ENCODE measurements at places on chromosomes 6 and 20.

DNA sequence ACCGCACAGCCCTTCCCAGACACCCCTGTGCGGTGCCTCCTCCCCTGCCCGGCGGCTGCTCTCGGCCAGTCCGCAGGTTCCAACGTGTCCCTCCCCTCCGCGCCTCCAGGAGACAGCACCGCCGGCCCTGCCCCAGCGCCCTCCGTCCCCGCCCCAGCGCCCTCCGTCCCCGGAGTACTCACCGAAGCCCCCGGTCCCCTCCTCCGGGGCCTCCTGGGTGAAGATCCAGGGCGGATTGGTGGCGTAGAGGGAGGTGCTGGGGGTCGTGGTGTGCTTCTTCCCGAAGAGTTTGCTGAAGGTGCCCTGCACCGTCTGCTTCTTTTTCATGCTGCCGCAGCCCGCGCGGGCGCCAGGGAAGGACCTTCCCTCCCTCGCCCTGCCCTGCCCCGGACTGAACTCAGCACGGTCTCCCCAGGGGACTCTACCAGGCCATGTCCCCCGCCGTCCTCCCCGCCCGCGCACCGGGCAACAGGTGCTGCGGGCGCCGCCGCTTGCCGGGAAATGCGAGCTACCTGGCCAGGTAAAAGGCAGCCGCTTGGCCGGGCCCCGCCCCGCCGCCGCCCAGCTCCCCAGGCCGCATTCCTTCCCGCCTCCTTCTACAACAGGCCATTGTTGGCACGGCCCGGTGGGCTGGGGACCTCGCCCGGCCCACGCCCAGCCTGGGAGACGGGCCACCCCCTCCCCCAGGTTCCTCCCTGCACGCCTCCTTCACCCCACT is at the start of gene C6orf132:
Gene C6orf132, minus strand, starts transcription at position 503 of the 718 bp plus-strand sequence. Its CDS starts 176 bp downstream, at position 327.
- DNase-seq, result no peak

DNA sequence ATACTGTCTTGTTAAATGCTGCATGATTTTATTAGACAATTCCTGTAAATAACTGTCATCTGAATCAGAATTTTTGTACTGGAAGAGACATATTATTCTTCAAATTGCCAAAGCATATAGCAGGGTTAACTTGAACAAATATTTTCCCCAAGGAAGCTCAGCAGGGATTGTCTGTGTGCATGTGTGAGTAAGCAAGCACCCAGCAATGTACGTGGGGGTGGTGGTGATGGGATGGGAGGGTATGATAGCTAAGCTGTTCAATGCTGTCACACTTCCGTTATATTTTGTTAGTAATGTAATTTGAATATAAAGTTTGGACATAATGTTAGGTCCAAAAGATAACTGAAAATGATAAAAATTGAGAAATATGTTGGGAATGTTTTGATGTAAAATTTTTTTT is 118.1 kb downstream of the MYB start:
- no peak for DNase-seq

DNA sequence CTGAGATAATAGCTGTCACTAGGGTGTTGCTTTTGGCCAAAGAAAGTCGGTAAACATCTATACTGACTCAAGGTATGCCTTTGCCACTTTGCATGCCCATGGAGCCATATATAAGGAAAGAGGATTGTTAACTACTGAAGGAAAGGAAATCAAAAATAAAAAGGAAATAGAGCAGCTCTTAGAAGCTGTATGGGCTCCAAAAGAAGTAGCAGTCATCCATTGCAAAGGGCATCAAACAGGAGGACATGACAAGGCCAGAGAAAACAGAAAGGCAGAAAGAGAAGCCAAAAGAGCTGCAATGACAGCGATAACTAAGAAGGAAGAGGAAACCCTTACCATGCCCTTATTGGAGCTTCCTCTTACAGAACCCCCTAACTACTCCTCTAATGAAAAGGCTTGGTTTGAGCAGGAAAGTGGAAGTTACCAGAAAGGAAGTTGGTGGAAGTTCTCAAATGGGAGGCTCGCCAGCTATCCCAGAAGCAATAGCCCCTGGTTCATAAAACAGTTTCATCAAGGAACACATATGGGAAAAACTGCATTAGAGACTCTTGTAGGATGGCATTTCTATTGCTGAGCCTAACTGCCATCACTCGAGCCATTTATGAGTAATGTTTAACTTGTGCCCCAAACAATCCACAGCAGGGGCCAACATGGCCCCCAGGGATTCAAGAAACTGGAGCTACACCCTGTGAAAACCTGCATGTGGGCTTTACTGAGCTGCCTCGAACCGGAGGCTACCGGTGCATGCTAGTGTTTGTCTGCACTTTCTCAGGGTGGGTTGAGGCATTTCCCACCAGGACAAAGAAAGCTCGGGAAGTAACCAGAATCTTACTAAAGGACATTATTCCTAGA is 7.0 kb downstream of the IL22RA2 start:
- no peak for DNase-seq

DNA sequence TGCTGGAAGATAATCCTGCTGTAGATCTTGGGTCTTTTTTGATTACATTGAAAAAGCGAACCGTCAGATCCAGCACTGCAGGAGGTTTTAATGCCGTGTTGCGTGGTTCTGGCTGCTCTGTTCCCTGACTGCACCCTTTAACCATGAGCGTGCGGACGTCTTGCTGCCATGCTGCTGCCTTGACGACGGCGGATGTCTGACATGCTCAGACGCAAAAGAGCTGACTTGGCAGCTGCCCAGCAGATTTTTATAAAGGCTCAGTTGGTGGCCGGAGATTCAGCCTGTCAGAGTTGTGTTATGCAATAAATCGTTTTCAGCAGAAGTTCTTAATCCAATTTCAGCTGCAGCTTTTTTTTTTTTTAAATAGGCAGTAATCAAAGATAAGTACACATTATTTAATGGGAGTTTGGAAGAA is 119.4 kb downstream of the JARID2 start:
- DNase-seq, result no peak

DNA sequence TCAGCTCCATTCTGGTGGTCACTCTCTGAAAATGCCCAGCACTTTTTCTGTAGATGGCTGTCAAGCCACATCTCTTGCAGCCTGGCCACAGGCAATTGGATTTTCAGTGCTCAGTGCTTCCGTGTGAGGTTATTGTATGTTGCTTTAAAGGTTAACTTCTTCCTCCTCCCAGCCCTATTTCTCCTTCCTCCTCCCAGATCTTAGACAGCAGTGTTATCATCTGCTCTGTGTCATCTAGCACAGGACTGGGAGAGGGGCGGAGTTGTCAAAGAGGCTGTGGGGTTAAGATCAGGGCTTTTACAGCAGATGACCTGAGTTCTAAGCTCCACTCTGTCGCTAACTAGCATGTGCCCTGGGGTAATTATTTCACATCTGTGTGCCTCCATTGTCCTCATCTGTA is 129.0 kb downstream of the PHACTR3 start:
- no peak for DNase-seq

DNA sequence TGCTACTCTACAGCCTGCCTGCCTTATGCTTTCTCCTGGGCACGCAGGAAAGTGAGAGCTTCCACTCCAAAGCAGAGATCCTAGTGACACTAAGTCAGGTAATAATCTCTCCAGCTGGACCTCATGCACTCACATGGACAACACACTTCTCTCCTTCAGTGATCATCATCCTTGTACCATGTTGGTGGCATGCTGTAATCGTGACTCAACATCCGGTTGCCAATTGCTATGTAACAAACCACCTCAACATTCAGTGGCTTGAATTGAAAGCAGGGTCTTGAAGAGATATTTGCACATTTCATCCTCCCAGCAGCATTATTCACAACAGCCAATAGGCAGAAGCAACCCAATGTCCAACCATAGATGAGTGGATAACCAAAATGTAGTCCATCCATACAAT is 40.3 kb upstream of the PPP1R3G start:
- DNase-seq, result no peak

- no peak for DNase-seq
These were observed 300.1 kb downstream of the TFAP2B start for GRCh38 chr6:51118792-51119191.

GRCh38 chr6:119620846-119621555 is 271.4 kb upstream of the MAN1A1 start:
- DNase-seq, result no peak

- DNase-seq, result no peak
These were observed 25.1 kb downstream of the SYNDIG1 start for GRCh38 chr20:24494460-24494920.

DNA sequence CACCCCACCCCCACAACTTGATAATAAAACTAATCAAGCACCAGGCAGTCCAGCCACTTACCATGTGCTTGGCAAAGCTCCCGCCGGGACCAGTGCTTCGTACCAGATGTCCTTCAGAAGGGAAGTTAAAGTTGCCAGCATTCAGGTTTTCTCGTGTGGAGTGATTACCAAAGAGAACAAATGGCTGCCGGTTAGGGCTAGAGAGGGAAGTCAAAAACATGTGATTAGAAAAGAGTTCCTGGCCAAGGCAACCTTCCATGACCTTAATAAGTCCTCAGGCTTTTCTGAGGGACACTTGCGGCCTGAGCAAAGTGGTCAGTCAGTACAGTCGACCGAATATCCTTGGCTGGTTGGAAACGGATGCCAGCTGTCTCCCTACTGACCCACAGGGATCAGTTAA is 67.0 kb downstream of the DNAAF9 start:
- DNase-seq, result no peak

DNA sequence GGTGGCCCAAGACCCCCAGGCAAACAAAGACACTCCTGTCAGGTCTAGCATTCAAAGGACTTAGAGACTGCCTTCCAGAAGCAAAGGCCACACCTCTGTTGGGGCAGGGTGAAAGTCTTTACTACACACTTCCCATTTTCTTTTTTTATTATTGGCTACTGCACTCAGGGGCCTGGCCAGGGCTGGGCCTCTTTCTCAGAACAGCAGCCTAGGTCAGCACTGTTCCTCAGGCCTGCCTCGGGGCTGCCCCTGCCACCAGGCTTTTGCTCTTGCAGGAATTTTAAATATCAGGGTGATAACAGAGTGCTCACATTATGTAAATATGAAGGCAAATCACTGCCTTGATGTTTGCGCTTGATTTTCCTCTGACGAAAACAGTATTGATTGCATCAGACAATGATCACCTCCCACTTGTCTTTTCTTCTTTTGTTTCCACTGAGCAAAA is 18.5 kb downstream of the GSTA4 start:
- no peak for DNase-seq

GRCh38 chr6:2890976-2891767 is 11.9 kb downstream of the SERPINB9 start:
- DNase-seq, result no peak

- DNase-seq, result no peak
These were observed 21.5 kb upstream of the SERINC3 start for GRCh38 chr20:44543358-44543757.

- DNase-seq, result no peak
These were observed 5.1 kb downstream of the KCNS1 start for GRCh38 chr20:45095805-45096238.

DNA sequence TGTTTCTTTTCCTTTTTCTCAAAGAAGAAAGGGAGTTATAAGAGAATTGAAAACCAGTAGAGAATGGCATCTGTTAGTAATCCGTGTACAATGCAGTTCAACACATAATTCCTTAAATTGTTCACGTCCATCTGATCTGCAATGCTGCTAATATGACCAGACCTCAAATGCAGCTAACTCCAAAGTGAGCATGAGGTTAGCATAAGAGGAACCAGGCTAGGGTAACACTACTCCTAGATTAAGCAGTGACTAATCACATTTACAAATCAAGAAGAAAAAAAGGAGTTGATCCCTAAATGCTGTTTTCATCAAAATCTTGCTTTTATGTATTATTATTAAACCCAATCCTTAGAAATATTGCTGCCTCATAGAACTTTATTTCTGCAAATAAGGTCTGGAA is 432.7 kb upstream of the ARID1B start:
- no peak for DNase-seq

GRCh38 chr6:34102696-34103095 is 43.2 kb downstream of the GRM4 start:
- no peak for DNase-seq

- no peak for DNase-seq
These were observed 106.0 kb downstream of the MYO6 start for GRCh38 chr6:75855052-75855451.

- no peak for DNase-seq
These were observed 5.3 kb downstream of the C6orf15 start for GRCh38 chr6:31107052-31107451.
